ENCODE measurements at places on chromosomes 7 and 10.

DNA sequence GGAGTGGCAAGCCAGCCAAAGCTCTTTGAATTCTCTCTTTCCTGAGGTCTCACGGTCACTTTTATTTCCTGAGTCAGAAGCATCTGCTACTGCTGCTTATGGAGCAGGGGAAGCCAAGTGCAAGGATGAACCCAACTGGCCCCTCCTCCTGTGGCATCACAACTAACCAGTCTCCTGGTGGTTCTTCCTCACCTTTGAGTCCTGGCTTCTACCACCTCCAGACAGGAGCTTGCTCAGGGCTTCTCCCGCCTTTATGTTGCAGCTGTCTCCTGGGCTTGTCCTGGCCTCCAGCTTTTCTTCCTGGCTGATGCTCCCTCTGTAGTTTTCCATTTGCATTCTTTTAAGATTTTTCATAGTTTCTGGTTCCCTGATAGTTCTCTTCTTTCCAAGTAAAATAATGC, 349.7 kb upstream of the NRP1 start:
- DNase-seq, result no peak

DNA sequence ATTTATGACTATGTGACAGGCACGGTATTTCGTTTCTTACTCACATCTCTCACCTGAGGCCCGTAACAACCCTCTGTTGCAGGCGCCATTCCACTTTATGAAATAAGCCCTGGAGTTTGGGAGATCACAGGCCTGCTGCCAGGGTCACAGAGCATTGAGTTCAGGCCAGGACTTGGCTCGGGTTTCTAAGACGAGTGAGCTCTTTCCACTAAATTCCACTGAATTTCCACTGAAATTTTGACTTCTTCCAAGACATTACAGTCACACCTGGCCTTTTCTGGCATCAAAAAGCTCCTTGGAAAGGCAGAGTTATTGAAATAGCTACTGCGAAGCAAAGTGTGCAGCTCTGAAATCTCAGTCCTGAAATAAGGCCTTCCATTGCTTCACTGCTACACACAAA, 282.8 kb upstream of the MGMT start:
- DNase-seq, result no peak

DNA sequence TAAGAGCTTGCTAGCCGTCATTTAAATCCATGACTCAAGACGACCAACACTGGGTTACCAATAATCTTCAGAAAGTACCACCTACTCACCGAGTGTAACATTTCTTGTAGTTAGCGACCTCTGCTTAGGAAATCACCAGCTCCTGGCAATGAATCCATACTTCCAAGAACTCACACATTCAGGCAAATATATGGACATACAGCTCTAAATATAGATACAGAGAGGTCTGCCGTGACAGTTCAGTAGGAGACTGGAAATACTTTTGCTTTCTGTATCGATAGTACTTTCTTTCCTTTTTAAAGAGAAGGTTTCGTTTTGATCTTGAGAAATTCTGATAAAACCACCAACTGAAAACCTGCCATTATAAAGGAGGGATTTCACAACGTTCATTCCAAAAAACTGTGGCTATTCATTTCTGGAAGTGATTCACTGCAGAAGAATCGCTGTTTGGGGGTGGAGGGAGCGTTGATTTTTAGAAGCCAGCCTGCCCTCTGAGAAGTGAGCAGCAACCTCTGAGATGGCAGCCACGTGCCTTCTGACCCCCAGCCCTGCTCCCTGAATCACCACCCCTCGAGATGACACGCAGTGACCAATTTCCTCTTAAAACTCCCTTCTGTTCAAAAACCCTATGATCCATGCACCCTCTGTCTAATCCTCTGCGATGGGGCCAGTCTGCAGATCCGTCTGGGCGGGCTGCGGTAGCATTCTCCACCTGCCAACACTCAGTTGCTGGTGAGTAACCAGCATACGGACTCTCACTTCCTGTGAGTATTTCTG, 179.0 kb upstream of the KLF14 start:
- peak; percentile 61 for DNase-seq

- DNase-seq, result no peak
Measured at GRCh38 chr10:76871697-76872295, 765.8 kb downstream of the KCNMA1 start.

Measured in GM13977 (cell line).